ENCODE measurements at places on chromosomes 11 and 22.

- peak; percentile 82 for DNase-seq
Observed at GRCh38 chr22:30159561-30160353, 79.5 kb downstream of the HORMAD2 start.

DNA sequence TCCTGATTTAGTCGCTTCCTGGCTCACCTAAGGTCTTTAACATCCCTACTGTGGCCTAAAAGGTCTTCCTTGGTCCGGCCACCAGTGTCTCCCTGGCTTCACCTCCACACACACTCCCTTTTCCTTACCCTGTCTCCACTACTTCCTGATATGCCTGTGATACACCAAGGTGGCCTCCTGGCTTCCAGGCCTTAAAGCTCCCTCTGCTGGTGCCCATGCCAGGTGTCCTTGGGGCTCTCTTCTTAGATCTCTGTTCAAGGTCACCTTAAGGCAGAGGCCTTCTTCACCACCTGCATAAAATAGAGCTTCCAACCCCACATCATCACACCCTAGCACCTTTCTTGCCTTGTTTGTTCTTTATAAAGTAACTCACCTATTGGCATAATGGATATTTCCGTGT lies 787.7 kb downstream of the NTM start:
- peak; percentile 73 for DNase-seq

- no peak for DNase-seq
Observed at GRCh38 chr11:16148301-16148931, 207.9 kb downstream of the SOX6 start.

- DNase-seq = no peak
Observed at GRCh38 chr11:110438017-110438416, 8.3 kb downstream of the FDX1 start.

DNA sequence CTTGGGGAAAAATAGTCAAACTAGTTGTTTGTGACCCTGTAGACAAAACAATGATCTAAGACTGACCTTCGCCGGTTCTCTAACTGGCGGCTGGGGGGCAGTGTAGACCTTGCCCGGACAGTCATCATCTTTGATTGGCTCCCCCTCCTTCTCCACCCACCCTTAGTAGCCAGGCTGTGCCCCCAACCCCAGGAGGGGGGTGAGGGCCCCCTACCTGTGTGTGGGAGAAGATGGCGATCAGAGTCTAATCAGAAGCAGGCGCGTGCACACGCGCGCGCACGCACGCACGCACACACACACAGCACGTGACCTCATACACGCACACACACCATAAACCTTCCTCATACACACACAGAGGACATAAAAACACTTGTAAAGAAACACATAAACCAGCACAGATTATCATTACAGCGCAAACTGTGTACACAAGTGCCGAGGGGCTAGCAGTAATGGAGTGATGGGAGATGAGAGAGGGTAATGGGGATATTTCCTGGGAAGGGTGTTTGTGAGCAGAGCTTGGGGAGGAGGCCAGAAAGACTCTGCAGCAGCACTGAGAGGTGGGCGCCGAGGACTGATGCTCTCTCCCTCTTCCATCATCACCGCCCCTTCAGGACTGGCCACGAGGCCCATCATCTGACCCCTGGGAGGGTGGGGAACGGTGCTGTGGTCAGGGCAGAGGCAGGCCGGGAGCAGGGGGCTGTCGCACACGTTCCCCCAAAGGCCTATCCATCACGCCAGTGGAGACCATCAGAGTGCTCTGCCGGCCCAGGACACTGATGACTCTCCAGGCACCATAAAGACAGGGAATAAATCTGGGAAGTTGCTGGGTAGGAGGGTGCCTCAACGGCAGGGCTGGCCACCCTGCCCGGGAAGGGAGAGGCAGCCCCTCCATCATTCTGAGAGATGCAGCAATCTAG lies 12.2 kb downstream of the NECTIN1 start:
- DNase-seq = no peak

GRCh38 chr11:25587496-25587895 lies 744.4 kb upstream of the ANO3 start:
- no peak for DNase-seq

- no peak for DNase-seq
Observed at GRCh38 chr22:32222991-32223390, 18.1 kb upstream of the RFPL2 start.

Data from epithelial cell of esophagus (primary cell).